Activated CD4-positive, alpha-beta memory T cell treated with anti-CD3 and anti-CD28 coated beads for 36 hours (primary cell): ENCODE measurements at places on chromosomes 4 and X. TPM values are rescaled to one million over a fixed set of nuclear protein-coding genes. Genes with fewer than 3 reads are reported as not detected.

The ZNF718 gene
- 7.7 TPM for total RNA-seq

The HELT gene
- total RNA-seq, result not detected

DNA sequence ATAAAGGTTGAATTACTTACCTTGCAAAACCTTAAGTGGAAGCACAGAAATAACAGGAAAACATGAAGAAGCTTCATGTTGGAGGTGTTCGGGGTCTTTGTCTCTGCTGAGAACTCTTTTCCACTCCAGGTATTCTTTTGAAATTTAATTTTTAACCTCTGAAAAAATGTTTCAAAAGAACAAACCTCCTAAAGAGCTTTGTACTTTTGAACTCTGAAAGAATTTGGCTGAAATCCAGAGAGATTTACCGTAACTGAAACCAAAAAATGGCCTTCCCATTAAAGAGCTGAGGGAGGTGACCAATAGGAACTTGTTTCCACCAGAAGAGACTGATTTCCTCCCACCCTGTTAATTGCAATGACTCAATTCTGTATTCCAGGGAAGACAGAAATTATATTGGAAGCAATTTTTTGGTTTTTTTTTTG, at the start of gene CFI:
TSS of gene CFI (minus strand) at position 105 of the 425 bp plus-strand sequence. CDS start at position 77, 28 bp downstream.
- DNase-seq, result no peak

- DNase-seq, result no peak
Measured at GRCh38 chrX:10423716-10424115, 196.7 kb downstream of the MID1 start.

- no peak for DNase-seq
Measured at GRCh38 chr4:189835505-189835904, 105.2 kb upstream of the FRG1 start.
